NCI-H2081 treated with DMSO at 0.1 percent for 48 hours (cell line): ENCODE measurements at places on chromosomes 1 and 21.

- DNase-seq: no peak
Measured at GRCh38 chr1:231751415-231751814, 124.8 kb downstream of the DISC1 start.

GRCh38 chr21:16535102-16535422, 805.3 kb downstream of the USP25 start:
- no peak for DNase-seq

GRCh38 chr1:28755701-28756100, 19.0 kb downstream of the YTHDF2 start:
- no peak for DNase-seq

- no peak for DNase-seq
Measured at GRCh38 chr1:91511386-91511785, 10.7 kb downstream of the CDC7 start.

DNA sequence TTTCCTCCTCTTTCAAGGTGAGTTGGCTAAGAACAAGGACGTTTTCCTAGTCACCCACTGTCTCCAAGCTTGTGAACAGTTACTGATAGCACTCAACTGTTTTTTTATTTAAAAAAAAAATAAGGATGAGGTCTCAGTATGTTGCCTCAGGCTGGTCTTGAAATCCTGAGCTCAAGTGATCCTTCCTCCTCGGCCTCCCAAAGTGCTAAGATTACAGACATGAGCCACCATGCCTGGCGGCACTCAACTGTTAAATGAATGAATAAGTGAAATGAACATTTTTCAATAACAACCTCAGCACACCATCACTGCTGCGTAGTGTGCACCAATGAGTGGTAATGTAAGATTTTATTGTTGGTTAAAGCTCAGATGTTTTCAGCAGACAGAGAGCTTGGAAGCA, 214.1 kb upstream of the NRIP1 start:
- no peak for DNase-seq

DNA sequence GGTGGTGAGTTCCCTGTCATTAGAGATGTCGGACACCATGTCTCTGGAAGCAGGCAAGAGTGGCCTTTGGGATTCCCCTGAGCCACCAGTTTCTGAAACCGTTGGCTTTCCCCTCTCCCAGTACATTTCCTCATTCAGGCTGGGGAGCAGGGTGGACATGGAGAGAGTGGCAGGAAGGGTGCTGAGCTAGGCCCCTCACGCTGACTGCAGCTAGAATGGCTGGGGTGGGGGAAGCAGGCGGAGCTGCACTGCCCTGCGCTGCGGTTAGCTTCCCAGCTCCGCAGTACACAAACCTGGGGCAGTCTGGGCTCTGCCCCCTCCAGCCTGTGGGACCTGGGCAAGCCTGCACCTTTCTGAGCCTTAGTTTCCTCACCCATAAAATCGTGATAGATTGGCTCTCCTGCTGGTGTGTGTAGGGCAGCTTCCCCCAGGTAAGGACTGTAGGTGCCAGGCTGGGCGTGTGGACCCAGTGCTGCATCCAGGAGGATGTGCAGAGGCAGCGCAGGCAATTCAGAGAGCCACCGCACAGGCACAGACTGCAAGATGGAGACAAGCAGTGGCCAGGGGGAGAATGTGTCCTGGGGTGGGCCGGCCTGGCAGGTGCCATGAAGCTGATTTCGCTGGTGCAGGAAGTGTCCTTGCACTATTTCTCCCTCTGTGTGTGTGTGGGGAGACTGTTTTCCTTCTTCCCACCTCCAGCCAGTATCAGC, 3.0 kb downstream of the PLA2G2F start:
- DNase-seq: no peak

DNA sequence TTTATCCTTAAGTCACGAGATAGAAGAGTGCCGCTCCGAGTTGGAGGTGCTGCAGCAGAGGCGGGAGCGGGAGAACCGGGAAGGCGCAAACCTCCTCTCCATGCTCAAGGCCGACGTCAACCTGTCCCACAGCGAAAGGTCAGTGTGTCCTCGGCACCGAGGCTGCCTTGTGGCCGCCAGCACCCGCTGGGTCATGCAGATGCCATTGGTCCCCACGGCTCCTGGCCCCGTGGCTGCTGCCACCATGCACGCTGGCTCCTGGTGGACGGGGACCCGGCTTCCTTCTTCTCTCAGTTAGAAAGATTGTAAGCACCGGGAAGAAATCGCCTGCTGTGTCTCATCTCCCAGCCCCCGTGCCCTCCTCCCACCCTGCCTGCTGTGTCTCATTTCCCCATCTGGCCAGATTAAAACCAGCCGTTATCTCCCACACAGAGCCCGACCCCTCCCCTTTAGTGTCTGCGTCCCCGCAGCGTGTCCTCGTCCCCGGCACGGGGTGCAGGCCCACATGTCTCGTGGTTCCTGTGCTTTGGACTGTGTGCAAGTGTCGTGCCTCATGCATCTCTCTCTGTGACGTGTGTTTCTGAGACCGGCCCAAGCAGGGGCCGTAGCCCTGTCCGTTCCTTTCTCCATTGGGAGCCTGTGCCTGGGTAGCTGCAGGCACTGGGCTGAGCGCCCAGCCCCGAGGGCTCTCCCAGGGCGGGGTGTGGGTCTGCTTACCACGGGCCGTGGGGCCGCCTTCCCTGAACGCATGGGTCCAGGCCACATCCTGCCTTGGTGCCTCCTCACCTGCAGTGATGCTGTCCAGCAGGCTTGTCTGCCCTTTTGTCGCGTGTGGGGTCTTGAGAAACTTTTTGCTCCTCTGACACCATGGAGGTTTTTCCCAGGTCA, 62.1 kb downstream of the PCNT start:
- no peak for DNase-seq

GRCh38 chr1:221965252-221965651, 223.4 kb upstream of the DUSP10 start:
- DNase-seq: no peak

GRCh38 chr1:58592522-58593134, 15.6 kb upstream of the TACSTD2 start:
- DNase-seq: no peak

DNA sequence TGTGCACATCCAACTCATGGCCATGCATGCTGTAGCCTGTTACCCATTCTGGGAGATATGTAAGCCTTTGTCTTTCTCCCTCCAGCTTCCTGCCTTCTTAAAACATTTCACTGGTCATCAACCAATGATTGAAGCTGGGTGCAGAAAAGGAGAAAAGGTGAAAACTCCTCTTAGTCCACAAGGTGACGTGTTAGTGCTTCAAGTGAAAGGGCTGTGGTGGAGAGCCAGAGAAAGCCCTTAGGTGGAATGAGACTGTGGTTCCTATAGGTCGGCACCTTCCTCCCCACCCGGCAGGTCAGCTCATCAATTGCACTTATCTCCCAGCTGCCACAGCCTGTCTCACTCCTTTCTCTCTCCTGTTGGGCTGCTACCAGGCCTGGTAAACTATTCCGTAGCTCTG, 30.4 kb downstream of the ERG start:
- no peak for DNase-seq

- no peak for DNase-seq
Measured at GRCh38 chr1:167476061-167476460, 42.3 kb downstream of the CD247 start.

DNA sequence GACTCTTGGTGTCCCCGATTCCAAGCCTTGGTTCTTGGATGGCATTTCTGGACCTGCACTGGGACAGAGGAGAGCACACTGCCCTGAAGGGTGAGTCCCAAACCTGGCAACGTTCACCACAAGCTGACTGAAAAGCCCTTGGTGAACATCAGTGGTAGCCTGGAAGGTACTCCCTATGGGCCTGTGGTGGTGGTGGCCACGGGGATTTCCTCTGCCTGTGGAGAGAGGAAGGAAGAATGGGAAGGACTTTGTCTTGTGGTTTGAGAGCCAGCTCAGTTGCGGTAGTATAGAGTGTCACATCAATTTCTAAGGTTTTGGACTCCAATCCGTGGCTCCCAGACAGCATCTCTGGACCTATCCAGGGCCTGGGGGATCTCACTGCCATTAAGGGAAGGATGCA, 50.7 kb downstream of the DNAH14 start:
- DNase-seq: no peak

DNA sequence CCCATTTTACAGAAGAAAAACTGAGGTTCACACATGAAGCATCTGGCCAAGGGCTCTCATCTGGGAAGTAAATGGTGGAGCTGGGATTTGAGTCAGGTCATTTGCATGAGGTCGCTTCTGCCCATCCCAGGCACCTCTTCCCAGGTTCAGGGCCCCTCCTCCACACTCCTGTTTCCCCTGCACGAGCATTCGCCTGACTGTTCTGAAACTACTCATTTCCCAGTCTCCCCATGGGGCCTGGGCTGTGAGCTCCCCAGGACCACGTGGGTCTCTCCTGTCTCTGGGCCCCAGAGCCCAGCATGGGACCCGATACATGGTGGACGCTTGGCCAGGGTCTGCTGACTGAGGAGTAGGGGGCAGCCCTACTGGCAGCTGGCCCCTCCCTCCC, 360.8 kb downstream of the MATN1 start:
- no peak for DNase-seq

GRCh38 chr21:36482673-36483072, 2.8 kb upstream of the CLDN14 start:
- no peak for DNase-seq

DNA sequence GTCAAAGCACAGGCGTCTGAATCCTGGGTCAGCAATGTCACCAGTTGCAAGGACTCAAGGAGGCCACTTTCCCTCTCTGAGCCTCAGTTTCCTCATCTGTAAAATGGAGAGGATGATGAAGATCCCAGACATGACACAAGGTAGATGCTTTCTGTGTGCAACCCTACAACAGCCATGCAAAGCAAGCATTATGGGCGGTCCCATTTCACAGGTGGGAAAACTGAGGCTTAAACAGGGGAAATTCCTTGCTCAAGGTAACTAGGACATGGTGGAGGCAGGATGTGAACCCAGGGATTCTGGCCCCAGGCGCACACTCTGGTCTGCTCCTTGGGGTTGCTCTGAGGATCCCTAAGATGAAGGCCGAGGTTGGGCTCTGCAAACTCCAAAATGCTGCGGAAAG, 311.0 kb downstream of the PTPRU start:
- no peak for DNase-seq

DNA sequence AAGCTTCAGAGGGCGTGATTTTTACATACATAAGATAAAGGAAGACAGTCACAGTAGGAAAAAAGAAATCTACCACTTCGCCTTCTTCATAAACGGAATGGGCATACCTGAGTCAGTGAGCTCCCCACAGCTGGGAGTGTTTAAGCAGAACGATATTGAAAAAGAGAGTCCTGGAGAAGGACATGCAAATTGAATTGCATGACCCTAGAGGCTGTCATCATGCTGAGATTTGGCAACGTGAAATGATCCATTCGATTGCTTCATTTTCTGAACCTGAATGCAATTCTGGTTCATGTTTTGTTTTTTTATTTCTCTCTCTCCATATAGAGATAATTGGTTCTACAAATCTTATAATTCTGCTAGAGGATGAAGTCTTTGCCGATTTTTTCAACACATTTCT, 3.7 kb downstream of the RGSL1 start:
- no peak for DNase-seq

DNA sequence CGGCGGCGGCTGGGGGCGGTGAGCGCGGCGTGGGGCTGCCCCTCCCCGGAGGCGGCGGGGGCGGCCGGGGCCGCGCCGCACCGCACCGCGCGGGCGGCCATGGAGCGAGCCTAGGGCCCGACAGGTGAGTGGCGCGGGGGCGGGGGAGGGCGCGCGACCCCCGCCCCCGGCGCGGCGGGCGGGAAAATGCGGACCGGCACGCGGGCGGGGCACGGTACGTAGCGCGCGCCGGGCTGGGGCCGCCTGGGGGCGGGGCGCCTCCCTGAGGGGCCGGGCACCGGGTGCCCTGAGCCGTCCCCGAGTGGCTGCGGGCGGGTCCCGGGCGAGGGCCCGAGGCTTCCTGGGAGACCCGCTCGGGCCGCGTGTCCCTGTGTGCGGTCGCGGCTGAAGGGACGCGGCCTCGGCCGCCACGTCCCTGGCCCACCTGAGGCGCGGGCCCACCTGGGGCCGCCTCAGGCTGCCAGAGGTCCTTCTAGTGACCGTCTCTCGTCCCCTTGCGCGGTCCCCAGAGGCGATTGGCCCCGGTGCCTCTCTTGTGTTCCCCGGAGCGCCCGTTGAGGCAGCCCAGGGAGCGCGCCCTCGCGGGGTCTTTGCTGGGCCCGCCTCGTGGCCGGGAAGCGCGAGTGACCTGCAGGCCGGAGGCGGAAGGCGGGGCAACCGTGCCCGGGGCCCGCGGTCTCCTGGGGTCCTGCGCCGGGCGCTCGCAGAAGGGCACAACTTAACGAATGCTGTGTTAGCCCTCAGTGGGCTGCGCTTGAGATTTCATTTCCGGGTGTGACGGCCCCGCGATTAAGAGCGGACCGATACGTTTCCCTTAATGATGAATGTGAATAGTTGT, 500 bp downstream of the FAM20B start:
- peak; percentile 6 for DNase-seq

- no peak for DNase-seq
Measured at GRCh38 chr1:204726478-204726877, 40.9 kb upstream of the LRRN2 start.

DNA sequence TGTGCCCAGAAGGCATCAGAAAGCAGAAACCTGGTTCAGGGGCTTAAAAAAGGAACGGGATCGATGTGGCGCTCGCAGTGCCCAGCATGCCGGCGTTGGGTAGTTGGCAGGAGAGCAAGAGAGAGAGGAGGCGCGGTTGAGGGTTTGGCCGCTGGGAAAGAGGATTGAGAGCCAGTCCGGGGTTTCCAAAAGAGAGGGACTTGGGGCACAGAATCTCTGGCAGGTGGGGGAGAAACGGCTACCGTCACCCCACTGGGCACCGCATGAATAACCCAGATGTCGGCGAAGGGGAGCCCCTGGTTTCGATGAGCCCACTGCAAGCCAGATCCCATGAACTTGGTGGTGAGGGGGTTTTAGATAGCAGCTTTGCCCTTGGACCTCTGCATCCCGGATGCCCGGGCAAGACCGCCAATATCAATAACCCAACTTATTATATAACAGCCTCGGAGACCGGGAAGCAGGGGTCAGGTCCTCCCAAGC, 60.4 kb upstream of the ACOT11 start:
- DNase-seq: no peak

GRCh38 chr1:41914516-41914915, 4.2 kb downstream of the HIVEP3 start:
- DNase-seq: no peak

DNA sequence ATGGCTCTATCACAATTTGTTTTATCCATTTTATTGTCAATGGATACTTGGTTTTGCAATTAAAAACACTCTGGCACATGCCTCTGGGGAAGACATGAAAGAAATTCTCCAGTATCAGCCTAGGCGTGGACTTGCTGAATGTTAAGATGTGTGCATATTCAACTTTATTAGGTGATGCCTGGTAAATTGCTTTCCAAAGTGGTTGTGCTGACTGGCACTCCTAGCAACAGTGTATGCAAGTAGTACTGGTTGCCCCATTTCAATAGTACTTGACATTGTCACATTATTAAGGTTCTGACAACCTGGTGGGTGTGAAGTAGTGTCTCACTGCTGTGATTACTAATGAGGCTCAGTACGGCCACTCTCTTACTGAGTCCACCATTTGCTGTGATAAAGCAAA, 48.1 kb downstream of the BEND5 start:
- no peak for DNase-seq

GRCh38 chr1:98453066-98453465, 208.5 kb upstream of the SNX7 start:
- no peak for DNase-seq

- DNase-seq: no peak
Measured at GRCh38 chr1:66505671-66506392, 28.1 kb upstream of the SGIP1 start.
